ENCODE measurements at places on chromosomes 1 and 21. TPM values are rescaled to one million over a fixed set of nuclear protein-coding genes. Genes with fewer than 3 reads are reported as not detected.
A peak's percentile ranks its signal among the peaks of the same experiment; 100 is the strongest.

Gene CD1D
- 0.34 TPM for total RNA-seq

Gene POMGNT1
- total RNA-seq: 96.9 TPM

DNA sequence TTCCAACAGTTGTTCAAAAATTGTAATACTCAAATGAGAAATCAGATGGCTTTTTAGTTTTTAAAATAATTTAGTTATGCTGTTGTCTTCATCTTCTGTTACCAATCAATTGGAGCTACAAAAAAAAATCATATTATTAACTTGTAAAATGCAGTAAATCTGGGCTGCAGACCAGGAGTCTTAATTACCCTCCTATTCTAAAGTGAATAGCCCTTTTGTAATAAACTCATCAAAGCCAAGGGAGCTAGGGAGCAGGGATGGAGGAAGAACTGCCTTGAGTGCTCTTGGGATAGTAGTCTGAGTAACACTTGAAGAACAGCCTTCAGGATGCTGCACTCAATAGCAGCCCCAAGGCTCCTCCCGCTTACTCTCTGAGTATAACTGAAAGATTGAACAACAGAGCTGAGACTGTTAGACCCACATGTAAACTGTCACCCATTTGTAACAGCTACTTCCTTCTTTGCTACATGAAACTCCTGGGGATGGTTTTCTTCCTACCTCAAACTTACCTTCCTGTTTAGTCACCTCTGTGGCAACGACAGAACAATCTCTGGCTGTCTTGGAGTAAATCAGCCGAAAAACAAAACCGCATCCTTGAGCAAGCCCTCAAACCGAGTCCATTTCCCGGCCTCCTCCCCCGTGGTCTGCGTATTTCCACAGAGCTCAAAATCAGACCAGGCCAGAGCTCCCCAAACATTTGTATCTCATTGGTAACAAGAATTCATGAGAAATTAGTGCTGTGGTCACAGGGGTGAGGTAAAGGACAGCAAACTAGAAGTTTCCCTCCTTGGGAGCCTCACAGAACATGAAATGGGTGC, 55.9 kb downstream of the CD58 start:
- peak; percentile 82 for DNase-seq

- no peak for DNase-seq
These were observed 14.8 kb upstream of the SLC45A1 start for GRCh38 chr1:8303141-8303540.

GRCh38 chr1:109269981-109270622, 12.8 kb downstream of the PSRC1 start:
- DNase-seq: no peak

DNA sequence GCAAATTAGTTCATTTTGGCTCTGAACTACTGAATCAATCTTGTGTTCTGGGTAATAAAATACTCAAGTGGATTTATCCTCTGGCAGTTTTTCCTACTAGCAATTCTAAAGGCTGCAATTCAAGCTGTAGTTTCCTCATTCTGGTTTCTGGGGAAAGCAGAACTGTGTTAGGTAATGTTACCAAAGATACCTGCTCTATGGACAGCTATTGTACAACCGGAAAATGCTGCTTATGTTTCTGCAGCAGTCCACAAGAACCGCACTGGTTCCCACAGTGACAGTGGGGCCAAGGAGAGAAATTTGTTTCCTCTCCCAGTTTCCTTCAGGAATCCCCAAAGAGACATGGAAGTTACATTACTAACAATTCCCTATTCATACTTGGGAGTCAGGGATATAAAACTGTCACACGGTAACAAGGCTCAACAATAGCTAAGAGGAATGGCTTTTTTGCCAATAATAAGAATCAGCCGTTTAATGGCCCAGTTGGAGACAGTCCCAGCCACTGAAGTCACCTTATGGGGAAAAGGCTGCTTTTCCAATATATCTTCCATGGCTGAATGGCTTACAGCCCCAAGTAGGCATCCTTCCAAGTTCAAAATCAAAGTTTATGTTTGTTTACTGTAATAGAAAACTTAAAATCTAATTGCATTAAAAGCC, 52.6 kb downstream of the PCNX2 start:
- no peak for DNase-seq

- DNase-seq: no peak
These were observed 3.4 kb downstream of the PRELP start for GRCh38 chr1:203478986-203479385.

DNA sequence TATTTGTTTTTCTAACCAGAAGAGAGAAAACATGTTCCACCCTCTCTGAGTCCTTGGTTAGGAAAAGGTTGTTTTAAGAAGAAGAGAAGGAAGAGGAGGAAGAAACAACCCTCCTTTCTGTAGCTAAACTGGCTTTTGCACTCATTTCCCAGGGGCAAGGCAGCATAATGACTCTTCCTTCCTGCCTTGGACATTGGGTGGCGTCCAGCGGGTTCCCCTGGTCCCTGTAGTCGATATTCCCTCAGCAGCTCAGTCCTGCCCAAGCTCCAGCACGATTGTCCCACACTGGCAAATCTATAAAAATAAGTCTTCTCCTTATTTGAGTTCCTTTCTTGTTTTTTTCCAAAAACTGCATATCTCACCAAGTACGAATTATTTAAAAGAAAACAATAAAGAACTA, 81.2 kb downstream of the TEX35 start:
- DNase-seq: no peak

DNA sequence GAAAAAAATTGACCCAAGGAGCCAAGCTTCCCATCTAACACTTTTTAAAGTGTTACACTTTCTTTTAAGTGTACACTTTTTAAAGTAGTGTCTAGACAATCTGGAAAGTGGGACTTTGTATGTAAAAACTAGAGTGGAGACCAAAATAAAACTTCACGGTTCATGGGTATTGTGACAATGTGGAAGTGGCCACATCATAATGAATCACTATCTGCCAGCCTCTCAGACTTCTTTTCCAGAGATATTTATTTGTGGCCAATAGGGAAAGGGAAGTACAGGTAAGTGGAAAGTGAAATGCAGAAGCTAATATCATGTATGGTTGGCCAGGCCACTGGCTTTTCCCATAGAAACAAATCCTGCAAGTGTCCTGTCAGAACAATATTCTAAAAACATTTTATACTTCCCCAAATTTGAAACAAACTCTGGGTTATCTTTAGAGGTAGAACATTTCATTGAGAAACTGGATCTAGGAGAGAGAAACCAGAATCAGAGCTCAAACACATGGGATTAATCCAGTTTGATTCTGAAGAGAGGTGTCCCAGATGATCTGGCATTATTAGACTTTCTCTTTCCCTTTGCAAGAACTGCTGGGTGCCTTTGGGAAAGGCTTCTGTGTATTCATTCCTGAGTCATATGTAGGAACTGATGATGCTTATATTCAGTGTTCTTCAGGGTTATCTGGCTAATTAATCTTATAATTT, 2.0 kb downstream of the TNFSF18 start:
- DNase-seq: no peak

DNA sequence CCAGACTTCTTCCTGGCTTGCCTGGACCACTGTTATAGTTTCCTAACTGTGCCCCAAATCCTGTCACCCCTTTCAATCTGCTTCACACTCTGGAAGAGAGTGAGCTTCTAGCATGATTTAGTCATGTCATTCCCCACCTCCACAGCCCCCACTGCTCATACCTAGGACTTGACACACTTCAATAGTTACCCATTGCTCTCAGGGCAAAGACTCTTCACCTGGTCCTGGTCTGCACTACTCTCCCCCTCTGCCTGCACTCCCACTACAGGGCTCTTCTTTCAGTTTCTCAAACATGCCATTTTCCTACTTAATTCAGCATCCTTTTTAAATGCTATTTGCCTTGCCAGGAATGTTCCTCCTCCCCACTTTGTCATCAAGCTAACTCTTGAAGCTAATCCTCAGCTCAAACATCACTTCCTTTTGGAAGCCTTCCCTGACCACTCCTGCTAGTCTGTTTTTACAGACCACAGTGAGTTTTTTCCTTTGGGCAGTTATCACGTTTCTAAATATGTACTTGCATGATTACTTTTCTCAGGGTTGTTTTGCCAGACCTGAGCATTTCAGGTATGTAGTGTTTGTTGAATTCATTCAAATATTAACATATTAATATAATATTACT, 24.7 kb downstream of the CYP2J2 start:
- no peak for DNase-seq
